Eye (tissue), 1 donor: ENCODE measurements at places on chromosomes 7 and 10.

GRCh38 chr7:108351729-108352131 is 104.5 kb downstream of the NRCAM start:
- DNase-seq, result peak; percentile 58

DNA sequence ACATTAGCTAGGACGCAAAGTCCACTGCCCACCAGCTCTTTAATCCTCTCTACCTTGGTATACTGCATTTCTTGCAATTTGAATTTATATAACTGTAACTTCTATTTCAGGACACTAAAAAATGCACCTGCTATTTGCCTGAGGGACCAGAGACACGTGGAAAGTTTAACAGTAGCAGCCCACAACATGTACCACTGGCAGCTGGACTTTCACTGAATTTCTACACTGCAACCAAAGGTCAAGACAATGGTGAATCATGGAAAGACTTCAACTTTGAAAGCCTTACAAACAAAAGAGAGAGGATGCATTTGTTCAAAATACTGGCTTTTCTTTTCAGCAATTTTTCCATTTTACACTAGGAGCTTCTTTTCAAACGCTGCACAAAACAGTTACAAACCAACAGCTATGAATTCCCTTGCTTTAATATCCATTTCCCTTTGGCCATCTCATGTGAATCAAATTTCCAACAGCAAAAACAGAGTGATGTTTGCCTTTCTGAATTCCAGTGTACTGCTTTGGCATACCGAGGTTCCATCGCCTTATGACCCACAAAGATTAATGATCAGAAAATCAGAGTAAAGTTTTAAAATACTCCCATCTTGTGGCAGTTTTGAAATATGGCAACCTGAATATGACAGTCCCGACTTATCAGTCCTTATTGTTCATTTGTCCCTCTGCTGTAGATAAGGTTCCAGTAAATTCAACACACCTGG is 29.9 kb upstream of the HNRNPH3 start:
- peak; percentile 85 for DNase-seq

DNA sequence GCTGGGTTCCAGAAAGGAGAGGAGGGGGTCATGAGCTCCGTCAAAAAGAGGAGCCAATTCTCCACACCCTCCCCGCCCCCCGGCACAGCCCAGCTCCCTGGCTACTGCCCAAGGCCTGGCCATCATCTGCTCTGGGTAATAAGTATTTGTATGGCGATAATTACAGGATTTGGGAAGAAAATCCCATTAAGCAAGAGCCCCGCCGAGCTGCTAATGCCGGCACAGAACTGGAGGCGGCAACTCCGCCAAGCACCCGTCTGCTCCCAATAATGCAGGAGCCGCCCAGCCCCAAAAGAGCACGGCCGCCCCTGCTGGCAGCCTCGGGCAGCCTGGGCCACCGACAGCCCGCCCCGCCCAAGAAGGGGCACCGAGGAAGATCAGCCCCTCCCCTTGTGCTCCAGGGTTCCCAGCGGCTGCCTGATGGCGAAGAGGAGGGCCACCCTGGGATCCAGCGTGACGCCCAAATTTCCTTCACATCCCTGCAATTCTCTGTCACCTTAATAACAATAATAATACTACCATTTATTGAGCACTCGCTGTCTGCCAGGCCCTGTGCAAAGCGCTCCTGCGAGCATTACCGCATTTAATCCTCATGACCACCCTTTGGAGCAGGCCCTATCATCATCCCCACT is 5.9 kb downstream of the SLIT1 start:
- peak; percentile 76 for DNase-seq

DNA sequence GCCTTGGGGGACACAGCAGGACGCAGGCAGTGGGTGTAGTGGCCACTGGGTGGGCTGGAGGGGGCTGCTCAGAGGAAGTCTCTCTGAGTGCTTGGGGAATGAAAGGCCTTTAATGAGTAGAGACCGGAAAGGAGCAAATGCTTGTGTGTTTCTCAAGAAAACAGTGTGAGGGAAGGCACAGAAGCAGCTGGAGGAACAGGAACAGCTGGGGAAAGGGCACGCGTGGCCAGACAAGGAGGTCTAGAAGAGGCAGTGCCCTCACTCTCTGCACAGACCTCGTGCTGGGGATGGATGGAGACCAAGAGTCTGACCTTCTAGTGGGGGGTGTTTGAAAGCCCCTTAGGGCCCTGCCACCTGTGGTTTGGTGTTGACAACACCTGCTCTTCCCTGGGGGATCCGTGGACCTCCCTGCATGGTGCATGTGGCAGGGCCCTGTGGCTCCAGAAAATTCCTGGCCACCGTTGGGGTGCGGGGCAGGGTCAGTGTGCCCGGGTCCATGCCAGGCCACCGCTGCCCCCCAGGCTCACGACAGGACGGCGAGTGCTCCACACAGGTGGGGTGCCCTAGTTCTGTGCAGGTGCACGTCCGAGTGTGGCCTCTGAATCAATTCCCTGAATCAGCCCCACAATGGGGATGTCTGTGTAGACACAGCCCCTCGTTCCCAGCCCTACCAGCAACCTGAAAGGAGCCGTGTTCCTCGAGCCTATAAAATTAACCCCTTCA is 25.9 kb upstream of the FAM20C start:
- DNase-seq, result peak; percentile 62

- DNase-seq, result no peak
These were observed 275.9 kb downstream of the SKAP2 start for GRCh38 chr7:26588511-26588910.
